ENCODE measurements at places on chromosomes 13 and 19.

- DNase-seq: no peak
Measured at GRCh38 chr13:48160606-48161278, 65.8 kb upstream of the MED4 start.

DNA sequence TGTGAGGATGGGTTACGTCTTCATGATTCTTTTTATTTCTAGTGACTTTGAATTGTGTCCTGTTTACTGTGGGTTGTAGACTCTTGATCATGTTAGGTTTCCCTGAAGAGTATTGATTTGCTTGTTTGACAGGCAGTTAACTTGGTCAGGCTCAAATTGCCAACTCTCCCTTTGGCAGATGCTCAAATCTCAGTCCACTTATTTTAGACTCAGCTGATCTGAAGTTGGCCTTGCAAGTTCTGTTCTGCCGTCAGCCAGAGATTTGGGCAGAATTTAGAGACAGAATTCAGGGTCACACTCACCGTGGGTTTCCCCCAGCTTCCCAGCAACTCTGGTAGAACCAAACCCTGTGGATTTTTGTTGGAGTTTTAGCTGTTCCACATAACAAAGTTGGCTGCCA, 71.6 kb upstream of the TEX29 start:
- DNase-seq: no peak

- DNase-seq: no peak
Measured at GRCh38 chr13:39051157-39051556, 12.9 kb downstream of the NHLRC3 start.

GRCh38 chr13:28339419-28339818, 155.5 kb downstream of the FLT1 start:
- DNase-seq: no peak

GRCh38 chr19:5907241-5907640, 2.6 kb downstream of the VMAC start:
- no peak for DNase-seq
